ENCODE measurements at places on chromosomes 1 and 21.

- no peak for DNase-seq
Measured at GRCh38 chr1:54794451-54795355, 6.4 kb downstream of the TTC22 start.

DNA sequence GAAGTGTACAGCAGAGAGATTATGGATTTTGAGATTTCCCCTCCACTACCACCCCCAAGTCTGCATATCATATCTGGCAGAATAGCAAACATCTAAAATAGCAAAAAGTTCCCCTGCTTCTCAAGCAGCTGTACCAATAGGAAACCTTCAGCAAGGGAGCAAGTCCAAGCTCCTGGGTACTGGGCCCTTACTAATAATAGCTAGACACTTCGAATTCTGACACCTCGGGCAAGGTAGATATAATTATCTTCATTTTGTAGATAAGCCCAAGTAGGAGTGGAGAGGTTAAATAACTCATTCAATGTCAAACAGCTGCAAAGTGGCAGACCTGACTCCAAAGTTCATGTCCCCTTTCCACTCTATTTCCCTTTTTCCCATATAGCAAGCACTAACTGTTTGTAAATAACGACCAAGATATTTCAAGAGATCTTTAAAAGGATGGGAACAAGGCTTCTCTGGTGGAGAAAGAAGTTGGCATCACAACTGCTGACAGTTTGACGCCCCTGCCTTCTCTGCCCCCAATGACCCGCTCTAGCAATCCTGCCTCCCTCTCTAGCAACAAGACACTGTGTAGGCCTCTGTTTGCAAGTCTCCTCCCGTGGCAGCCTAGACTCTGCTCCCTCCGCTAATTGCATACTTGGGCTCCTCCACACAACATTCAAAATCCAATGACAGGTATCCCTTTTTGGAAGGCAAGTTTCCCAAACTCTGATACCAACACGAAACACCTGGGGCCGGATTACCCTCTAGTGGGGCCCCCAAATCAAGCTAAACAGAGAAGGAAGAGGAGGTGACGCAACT is 18.7 kb upstream of the ADAR start:
- no peak for DNase-seq

DNA sequence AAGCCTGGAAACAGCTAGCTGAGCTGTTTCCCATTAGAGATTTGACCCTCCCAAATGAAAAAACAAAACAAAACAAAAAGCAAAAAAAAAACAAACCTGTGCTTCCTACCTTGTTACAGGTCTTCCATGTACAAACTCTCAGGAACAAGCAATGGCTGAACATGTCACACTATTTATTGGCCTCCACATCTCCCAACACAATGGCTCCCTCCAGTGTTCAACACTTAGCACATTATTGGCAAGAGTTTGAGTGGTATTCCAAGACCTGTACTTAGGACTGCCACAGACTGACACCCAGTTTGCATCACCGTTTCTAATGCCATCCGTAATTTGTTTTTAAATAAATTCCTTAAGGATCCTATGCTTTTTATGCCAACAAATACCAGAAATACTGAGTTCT is 195.0 kb upstream of the OLFM3 start:
- no peak for DNase-seq

- DNase-seq, result peak; percentile 39
Measured at GRCh38 chr1:218377143-218377660, 32.1 kb downstream of the TGFB2 start.

DNA sequence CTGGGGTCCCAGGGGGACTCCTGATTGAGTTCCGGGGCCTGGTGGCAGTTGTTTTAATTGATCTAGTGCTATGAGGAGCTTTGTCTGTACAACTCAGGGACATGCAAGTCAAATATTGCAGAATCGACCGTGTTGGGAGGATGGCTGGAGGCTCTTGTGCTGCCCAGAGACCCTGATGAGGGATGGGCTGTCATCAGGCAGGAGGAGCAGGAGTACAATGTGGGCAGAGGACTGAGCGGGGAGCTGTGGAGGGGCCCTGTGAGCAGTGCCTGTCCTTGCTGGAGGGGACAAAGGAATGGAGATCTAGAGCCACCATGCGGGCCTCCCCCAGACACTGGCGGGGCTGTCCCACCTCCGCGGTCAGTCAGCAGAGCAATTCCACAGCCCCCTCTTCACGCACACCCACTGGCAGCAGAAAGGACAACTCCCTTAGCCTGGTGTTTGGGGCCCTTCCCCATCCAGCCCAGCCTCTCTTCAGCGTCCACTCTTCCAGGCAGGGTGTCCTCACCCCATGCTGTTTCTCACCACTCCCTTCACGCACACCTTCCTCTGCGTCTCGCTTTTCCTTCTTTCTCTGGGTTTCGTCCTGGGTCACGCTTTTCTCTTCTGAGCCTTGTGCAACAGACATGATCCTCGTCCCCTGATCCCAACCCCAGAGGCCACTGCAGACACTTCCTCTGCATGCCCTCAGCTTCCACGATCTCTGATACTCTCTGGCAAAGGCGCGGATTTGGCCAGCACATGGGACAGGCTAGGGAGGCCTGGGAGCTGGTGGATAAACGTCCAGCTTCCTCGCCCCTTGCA is 122.6 kb downstream of the GRIK3 start:
- DNase-seq, result no peak

GRCh38 chr1:116493484-116494352 is 77.1 kb downstream of the CD58 start:
- DNase-seq, result no peak

DNA sequence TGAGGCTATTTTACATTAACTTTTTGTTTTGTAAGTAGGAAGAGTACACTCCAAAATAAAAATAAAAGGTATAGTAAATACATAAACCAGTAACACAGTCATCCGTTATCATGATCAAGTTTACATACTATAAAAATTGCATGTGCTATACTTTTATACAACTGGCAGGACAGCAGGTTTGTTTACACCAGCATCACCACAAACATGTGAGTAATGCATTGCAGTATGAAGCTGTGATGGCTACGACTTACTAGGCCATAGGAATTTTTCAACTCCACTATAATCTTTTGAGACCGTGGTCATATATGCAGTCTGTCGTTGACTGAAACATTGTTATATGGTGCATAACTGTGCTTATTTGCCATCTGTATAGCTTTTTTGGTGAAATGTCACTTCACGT is 106.2 kb downstream of the CENPF start:
- no peak for DNase-seq

DNA sequence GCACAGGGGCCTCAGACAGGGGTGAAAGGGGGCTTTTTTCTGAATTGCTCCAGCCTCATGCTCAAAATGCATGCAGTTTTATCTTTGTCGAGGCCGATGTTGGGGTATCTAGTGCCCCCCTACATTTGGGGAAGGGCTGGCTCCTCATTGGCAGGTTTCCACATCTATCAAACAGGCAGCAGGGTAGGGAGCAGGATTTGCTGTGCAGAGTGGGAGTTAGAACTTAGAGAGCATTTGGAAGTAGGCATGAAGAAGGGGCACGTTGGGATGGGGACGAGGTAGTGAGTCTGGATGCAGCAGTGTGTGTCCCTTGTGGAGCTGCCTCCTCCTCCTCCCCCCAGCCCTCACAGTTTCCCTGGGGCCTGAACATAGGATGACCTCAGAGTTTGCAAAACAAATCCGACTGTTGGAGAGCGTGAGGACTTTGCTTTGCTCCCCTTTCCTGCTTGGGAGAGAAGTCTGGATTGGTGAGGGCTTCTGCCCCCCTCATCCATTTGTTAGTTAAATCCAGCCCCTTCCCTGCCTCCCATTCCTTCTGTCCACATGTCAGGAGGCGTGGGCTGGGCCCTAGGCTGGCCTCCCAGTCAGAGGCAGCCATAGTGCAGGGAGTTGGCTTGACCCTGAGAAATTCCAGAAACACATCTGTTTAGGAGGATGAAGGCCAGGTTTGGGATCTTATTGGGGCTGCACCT is 36.9 kb upstream of the GPR37L1 start:
- no peak for DNase-seq

- no peak for DNase-seq
Measured at GRCh38 chr1:211114446-211114845, 19.5 kb downstream of the KCNH1 start.

- no peak for DNase-seq
Measured at GRCh38 chr1:182791281-182792179, 2.0 kb downstream of the NPL start.

- no peak for DNase-seq
Measured at GRCh38 chr21:39105836-39106235, 77.4 kb downstream of the PSMG1 start.

DNA sequence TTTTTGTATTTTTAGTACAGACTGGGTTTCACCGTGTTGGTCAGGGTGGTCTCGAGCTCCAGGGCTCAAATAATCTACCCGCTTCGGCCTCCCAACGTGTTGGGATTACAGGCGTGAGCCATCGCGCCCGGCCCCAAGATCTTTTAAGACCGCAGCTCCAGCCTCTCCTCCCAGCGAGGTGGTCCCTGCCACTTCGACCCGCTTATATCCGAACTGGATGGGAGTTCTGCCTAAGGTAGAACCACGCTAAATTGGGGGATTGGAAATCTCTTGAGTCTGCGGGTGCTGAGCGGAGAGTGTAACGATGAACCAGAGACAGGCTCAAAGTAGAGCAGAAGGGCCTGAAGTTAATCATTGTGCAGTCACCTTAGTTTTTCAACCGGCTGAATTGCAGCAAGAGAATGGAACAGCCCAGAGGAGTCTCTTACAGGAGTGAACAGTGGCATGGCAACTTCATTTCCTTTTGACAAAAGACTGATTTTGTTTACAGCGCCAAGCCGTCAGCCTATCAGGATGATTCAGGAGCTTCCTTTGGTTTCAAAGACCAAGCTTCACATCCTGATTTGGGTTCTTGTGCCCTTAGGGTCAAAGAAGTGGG is 726 bp upstream of the CYB5R1 start:
- peak; percentile 52 for DNase-seq

DNA sequence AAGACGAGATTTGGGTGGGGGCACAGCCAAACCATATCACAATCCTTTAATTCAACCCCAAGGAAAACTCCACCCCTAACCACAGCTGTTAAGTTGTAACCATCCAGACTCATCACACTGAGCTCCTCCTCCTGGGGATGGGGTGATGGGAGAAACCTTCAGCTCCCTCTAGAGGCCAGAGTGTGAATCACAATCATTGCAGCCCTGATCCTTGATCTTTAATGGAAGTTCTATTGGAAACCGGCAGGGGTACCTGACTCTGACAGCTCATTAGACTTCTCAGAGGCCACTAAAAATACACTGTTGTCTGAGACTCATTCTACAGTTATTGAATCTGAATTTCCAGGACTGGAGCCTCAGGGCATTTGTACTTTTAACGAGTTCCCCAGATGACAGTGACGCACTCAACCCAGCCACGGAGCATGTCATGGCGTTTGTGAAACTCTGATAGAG is 127.2 kb downstream of the IGSF21 start:
- DNase-seq, result no peak

DNA sequence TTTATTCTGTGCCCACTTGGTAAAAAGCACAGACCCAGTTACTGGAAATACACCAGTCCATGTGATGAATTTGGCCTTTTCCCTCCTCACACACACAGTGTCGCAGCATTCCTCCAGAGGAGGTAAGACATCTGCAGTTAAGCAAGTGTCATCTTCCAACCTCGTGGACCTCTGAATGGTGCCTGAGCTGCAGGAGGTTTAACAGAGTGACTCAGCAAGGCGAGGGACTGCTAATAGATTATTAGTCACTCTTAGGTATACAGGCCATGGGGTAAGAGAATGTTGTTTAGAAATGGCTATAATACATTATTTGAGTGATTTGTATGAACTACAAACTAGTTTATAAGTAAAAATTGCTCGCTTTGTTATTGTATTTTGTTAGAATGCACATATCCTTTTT is 8.6 kb upstream of the LRRC8B start:
- DNase-seq, result no peak

- no peak for DNase-seq
Measured at GRCh38 chr1:232426801-232427200, 203.1 kb downstream of the SIPA1L2 start.

DNA sequence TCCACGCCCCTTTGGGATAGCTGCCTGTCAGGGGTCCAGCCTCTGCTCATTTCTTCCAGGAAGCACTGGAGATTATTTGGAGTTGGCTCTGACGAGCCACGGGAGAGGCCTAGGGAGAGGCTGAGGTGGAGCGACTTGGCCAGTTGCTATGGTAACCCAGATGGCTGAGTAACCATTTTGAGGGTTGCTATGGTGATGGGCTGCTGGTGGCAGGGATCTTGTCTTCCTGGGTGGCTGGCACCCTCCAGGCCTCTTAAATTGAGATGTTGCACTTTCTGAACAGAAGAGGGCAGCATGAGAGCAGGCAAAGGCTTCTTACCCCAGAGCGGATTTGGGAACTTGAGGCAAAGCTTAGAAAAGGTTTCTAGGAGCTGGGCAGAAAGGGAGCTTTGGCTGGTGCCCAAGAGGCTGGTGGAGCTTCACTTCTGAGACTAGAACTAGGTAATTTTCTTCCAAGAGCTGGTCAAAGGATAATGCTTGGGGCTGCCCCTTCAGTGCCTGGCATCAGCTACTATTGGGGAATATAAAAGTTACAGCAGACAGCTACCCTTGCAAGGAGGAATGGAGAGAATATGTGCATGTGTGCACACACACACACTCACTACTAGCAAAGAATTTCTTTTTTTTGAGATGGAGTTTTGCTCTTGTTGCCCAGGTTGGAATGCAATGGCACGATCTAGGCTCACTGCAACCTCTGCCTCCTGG is 72.5 kb downstream of the NDUFS5 start:
- peak; percentile 70 for DNase-seq

- DNase-seq, result no peak
Measured at GRCh38 chr1:177495878-177496277, 325.1 kb downstream of the BRINP2 start.

DNA sequence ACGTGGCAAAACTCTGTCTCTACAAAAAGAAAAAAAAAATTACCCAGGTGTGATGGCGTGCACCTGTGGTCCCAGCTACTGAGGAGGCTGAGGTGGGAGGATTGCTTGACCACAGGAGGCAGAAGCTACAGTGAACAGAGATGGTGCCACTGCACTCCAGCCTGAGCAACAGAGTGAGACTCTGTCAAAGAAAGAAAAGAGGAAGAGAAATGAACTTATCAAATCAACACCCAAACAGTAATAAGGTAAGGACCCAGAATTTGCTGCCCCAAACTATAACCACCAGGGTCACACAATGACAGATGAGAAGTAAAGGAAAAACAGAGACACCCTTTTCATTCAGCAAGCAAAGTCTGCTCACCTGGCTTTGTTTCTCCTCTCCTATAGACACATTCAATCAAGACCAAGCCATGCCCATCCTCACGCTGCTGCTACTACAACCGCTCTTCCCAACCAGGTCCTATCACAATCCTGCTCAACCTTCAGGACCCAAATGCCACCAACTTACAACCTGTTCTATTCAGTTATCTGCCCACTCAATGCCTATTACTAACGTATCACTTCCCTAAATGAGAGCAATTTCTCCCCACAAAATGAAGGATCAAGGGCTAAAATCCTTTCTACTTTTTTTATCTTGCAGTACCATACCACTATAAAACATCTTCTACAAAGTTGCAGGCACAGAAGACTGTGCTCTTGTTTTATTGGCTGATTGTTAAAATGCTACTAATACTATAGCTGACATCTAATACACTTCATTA is 183.5 kb downstream of the RERE start:
- no peak for DNase-seq

GRCh38 chr1:238954865-238955264 is 431.5 kb upstream of the CHRM3 start:
- no peak for DNase-seq

GRCh38 chr1:57281324-57281723 is 142.5 kb downstream of the DAB1 start:
- DNase-seq, result no peak

- no peak for DNase-seq
Measured at GRCh38 chr1:95006681-95007080, 66.1 kb downstream of the ALG14 start.

- DNase-seq, result no peak
Measured at GRCh38 chr1:213003256-213003655, 12.4 kb downstream of the ANGEL2 start.

All from CD4-positive, alpha-beta T cell treated with Interleukin-17A for 4 hours (primary cell).